Stimulated activated CD4-positive, alpha-beta T cell treated with anti-CD3 and anti-CD28 coated beads, Interleukin-15, amount 100 ng/mL, for 1 hour (primary cell): ENCODE measurements at places on chromosomes 16 and 17.

- DNase-seq: no peak
These were observed 5.7 kb downstream of the C16orf86 start for GRCh38 chr16:67672306-67672705.

GRCh38 chr17:40243761-40244160 is 24.7 kb downstream of the WIPF2 start:
- no peak for DNase-seq

GRCh38 chr17:67109111-67109510 is 64.8 kb downstream of the CACNG1 start:
- no peak for DNase-seq

DNA sequence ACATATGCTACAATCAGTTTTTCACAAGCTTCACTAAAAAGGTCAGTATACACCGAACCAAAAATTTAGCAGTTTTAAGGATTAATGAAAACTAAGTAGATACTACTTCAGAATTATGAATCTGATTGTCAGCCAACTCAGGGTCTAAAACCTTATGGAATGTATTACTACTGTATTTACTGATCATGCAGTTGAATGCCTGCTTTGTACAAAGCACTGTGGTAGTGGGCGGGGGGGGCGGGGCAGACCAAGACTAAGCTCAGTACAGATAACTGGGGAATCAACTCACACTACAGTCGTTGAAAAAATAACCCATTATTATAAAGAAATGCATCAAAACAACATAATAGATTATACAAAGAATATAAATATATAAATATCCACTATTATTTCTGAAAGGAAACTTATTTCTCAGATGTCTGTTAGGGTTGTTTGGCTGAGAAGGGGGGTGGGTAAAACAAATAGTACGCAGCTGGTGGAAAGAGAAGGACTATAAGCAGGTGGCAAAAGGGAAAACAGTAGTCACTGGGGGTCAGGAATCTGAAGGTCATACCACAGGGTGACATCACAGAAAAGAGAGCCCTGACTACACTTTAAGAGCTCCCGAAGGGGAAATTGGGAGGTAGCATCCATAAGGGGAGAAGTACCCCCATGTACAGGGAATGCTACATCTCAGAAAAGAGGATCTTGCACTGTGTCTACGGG is 109.4 kb upstream of the AXIN2 start:
- DNase-seq: no peak

GRCh38 chr17:39118674-39119419 is 32.6 kb downstream of the PLXDC1 start:
- no peak for DNase-seq

GRCh38 chr17:39655105-39655504 is 10.0 kb upstream of the TCAP start:
- DNase-seq: no peak

DNA sequence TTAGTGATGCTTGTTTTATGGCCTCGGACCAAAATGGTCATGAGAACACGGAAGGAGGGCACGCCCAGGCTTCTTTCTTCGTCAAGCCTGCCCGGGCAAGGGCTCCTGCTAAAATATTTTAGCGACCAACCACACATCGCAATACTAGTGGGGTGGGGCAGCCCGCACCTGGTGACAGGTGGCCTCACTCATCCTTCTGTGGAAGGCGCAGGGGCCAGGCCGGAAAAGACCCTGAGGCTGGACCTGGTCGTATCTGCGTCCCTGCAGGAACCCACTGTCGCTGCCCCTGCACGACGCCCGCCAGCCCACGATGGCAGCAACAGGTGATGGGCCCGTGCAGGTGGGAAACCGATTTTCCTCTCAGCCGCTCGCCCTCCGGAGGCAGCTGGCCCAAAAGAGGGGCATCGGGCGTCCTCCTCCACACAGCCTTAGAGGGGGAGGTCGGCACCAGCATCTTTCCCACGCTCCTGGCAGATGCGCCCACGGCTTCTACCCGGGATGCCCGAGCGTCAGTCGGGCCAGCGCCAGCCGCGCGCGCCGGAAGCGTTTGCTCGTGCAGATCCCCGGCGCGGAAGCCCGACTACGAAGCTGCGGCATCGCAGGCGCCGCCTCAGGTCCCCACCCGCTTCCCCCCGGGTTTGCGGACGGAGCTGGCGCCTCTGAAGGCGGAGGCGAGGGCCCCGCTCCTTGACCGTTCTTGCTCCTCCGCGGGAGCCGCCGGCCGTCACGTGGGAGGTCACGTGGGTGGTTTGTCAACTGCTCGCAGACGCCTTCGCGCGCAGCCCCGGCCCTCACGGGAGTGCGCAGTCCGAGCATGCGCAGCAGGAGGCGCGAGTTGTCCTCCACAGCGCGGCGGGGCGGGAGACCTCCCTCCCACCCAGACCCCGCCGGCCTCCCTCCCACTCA is 22.8 kb upstream of the FOXK2 start:
- peak; percentile 82 for DNase-seq

- DNase-seq: peak; percentile 92
These were observed at the start of gene NHERF1 for GRCh38 chr17:74748529-74749278. TSS of gene NHERF1 (plus strand) at chr17:74748628. CDS start at chr17:74748847, 219 bp downstream.

DNA sequence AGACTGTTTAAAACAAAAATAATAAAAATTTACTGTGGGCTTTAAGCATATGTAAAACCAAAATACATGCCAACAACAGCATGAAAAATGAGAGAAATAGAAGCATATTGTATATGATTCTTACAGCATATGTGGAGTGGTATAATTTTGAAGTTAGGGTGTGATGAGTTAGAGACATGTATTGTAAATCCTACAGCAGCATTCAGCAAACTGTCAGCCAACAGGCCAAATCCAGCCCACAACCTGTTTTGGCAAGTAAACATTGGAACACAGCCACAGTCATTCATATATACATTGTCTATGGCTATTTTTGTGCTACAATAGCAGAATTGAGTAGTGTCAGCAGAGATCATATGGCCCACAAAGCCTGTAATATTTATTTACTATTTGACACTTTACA is 42.3 kb downstream of the ZNF18 start:
- no peak for DNase-seq

DNA sequence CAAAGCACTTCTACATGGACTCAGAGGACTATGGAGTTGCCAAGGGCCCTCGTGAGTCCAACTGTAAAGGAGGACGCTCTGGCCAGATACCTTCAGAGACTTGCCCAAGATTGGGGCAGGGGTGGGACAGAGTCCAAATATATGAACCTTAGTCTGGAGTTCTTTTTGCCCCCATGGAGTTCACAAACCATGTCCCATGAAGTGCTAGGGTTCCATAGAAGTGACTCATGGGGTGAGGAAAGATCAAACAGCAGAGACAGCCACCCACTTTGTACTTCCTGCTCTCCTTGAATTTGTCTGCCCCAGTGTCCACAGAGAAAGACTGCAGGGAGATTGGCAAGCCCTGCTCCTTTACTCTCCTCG is 29.0 kb downstream of the SRL start:
- DNase-seq: no peak
